Choroid plexus epithelial cell (primary cell): ENCODE measurements at places on chromosomes 13 and 19.

- no peak for DNase-seq
Observed at GRCh38 chr19:44112802-44113137, 429 bp upstream of the ZNF225 start.

DNA sequence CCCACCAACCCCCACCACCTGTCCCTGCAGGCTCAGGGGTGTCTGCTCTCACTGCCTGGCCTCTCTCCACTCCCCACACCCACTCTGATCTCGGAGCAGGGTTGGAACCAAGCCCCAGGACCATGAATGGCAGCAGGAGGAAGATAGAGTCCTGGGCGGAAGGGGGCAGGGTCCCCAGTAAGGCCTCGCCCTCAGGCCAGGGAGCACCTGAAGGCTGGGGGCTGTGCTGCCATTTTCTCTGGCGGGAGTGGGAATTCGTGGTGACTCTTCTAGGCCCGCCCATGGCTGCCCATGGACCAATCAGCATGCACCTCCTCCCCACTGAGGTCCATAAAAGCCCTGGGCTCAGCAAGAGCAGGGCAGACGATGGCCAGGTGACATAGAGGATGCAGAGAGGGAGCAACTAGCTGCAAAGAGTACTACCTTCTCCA lies 25.0 kb downstream of the KBTBD6 start:
- no peak for DNase-seq

- DNase-seq, result no peak
Observed at GRCh38 chr13:74921326-74921725, 560.6 kb downstream of the TBC1D4 start.

DNA sequence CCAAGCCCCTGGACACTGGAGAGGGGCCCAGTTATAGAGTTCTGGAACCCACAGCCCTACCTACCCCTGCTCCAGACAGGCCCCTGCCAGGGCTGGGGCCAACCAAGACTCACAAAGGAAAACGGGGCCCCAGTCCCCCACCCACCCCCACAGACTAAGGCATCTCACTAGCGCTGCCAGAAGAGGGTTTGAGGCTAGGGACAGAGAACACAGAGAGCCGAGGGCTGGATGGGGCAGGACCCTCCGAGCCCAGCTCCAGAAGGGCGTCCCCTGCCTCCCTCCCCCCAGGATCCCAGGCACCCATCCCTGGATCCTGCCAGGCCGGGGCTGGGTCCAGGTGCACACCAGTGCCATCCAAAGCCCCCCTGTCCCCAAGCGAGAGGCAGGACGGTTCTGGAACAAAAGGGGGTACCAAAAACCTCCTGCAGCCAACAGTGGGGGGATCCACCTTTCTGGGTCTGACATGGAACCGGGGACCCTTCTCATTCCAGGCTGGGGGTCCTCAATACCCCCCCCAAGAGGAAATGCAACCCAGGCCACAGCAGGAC lies 4.4 kb upstream of the REXO1 start:
- no peak for DNase-seq

DNA sequence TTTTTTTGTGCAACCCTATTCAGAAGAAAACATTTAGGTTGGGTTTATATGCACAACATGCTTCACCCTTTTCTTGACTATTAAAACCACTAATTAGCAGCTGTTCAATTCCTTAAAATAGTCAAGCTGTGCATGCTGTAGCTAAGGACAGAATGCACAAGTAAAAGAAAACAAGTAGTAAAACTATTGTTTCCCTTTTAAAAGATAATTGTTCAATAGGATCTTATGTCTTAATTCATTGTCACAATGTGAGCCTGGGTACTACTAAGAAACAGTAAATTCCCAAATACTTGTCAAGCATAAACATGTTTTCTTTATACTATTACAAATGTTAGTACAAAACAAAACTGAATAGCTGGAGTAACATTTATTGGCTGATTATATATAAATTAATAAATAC lies 32.6 kb upstream of the MIR17HG start:
- DNase-seq, result no peak

GRCh38 chr13:30464496-30465342 lies 1.0 kb downstream of the HMGB1 start:
- peak; percentile 86 for DNase-seq

DNA sequence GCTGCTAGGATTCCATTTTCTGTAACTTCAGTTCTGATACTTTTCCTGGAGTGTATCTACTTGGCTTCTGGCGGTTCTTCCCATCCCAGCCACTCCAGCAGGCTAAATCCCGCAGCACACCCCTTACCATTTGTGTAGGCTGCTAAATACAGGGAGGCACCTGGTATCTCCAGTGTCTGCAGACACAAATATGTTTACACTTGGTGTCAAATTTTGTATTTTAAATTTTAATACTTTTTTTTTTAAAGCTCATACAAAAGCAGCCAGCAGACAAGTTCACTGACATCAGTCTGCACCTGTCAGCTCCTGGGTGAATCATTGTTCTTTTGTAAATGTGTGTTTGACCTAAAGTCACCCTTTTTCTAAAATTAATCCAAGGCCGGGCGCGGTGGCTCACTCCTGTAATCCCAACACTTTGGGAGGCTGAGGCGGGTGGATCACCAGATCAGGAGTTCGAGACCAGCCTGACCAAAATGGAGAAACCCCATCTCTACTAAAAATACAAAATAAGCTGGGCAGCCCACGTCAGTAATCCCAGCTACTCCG lies 3.4 kb upstream of the ZSCAN4 start:
- DNase-seq, result no peak

DNA sequence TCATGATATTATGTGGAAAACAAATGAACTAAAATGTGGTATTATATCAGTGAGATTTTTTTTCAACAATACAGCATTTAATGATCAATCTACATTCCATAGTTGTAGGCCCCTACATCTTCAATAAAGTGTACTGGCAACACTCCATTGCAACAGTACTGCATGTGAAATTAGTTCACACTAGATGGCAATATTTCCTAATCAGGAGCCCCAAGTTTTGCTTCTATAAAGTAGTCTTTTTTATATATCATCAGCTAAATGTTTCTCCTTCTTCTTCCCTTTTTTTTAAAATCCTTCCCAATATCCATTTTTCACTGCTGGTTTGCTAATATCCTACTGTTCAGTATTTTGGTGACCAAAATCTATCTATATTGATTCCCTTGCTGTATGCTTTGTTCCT lies 528.3 kb upstream of the ATXN8OS start:
- DNase-seq, result no peak

- DNase-seq, result peak; percentile 26
Observed at GRCh38 chr19:3821857-3822364, 35.7 kb upstream of the MATK start.

GRCh38 chr19:3512562-3513228 lies 6.6 kb downstream of the FZR1 start:
- no peak for DNase-seq

- DNase-seq, result peak; percentile 49
Observed at GRCh38 chr19:46718157-46718933, 1.4 kb upstream of the PRKD2 start.

- DNase-seq, result no peak
Observed at GRCh38 chr13:67769987-67770341, 539.8 kb upstream of the PCDH9 start.

- DNase-seq, result no peak
Observed at GRCh38 chr13:69551193-69551592, 556.4 kb upstream of the ATXN8OS start.

DNA sequence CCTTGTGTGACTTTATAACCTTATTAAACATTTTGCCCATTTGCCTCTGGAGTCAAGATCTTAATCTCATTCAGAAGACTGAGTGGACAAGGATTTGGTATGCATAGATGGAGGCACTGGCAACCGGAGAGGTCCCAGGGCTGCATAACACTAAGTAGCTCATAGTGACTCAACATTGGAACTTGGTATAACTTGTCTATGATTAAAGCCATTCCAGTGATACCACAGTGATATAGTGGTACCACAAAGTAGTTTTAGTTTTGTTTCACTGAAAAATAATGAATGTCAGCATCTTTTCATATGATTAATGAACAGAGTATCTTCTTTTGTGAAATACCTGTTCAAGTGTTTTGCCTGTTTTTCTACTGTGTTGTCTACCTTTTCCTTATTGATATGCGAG lies 26.4 kb downstream of the CDK8 start:
- DNase-seq, result peak; percentile 33

DNA sequence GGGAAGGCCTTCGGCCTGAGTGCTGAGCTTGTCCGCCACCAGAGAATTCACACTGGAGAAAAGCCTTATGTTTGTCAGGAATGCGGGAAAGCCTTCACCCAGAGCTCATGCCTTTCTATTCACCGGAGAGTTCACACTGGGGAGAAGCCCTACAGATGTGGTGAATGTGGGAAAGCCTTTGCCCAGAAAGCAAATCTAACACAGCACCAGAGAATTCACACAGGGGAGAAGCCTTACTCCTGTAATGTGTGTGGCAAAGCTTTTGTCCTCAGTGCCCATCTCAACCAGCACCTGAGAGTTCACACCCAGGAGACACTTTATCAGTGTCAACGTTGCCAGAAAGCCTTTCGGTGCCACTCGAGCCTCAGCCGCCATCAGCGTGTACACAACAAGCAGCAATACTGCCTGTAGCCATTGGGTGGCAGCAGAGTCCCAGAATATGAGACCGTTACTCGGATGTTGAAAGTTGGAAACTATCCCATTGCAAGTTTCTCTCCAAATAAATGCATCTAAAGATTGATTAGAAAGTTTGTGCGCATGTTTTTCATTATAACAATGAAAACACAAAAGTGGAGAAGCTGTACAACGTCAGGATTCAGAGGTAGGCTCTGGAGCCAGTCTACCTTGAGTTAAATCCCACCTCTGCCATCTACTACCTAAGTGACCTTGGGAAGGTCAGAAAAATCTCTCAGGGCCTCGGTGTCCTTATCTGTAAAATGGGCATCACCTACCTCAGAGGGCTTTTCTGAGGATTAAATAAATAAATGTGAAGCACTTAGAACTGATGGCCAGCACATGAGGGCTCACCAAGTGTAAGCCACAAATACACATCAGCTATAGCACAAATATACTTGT lies 21.1 kb downstream of the ZNF473 start:
- DNase-seq, result peak; percentile 5

- no peak for DNase-seq
Observed at GRCh38 chr13:103965506-103966243, 899.5 kb upstream of the SLC10A2 start.

DNA sequence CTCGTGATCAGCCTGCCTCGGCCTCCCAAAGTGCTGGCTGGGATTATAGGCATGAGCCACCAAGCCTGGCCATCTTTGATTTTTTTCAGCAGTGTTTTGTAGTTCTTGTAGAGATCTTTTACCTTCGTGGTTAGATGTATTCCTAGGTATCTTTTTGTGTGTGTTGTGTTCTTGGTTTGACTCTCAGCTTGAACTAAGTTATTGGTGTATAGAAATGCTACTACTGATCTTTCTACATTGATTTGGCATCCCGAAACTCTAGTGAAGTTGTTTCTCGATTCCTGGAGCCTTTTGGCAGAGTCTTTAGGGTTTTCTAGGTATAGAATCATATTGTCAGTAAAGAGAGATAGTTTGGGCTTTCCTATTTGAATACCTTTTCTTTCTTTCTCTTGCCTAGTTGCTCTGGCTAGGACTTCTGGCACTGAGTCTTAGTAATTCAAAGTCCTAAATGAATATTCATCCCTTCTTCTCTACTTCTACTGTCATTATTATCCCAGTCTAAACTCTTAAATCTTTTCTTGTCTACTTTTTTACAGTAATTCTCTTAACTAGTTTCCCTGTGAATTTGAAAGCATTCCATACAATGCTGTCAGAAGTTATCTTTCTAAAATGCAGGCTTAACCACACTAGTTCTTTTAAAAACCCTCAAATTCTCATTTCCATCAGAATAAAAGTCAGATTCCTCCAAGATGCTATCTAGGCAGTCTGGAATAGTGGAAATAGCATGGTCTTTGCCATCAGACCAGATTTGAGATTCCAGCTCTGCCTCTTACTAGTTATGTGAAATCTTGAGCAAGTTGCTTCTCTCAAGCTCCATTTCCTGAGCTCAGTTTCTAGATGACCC lies 7.0 kb downstream of the GPR18 start:
- no peak for DNase-seq

GRCh38 chr19:1941146-1942077 lies at the start of gene CSNK1G2:
CSNK1G2 (plus strand) TSS chr19:1941172; CDS start chr19:1969773, 28,601 bp downstream.
- DNase-seq, result no peak

DNA sequence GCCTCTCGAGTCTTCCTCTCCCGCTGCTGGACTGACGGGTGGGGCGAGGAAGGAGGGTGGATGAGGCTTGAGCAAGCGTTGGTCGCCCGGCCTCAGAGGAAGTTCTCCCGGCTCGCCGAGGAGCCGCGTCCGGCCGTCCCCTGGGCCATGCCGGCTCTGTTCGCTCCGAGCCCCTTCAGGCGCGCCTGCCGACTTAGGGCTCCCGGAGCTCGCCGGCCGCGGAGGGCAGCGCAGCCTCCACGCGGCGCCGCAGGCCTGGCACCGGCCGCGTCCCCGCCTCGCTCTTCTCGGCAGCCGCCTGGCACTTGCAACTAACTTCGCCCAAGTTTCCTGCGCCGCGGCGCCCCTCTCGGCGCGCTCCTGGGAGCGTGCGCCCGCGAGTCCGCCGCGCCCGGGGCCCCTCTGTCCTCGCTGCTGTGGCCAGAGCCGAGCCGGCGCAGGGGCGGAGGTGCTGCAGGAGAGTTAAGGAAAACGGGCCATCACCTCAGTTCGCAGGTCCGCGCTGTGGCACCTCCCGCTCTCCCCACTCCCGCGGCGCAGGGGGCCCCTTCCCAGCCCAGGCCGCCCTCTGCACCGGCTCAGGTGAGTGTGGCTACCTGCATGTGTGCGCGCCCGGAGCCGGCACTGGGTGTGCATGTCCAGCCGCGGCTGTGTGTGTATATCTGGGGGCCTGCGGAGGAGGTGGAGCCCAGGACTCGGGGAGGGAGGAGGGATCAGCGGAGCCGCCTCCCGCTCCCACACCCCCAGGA lies 641 bp upstream of the SOX21 start:
- DNase-seq, result peak; percentile 72

- DNase-seq, result no peak
Observed at GRCh38 chr19:23993440-23993839, 78.8 kb downstream of the ZNF726 start.

- peak; percentile 58 for DNase-seq
Observed at GRCh38 chr13:109154966-109155761, 525.8 kb downstream of the MYO16 start.

- no peak for DNase-seq
Observed at GRCh38 chr19:52142001-52142595, 2.4 kb upstream of the ZNF616 start.

GRCh38 chr19:41616792-41617621 lies 9.9 kb downstream of the CEACAM4 start:
- peak; percentile 44 for DNase-seq

DNA sequence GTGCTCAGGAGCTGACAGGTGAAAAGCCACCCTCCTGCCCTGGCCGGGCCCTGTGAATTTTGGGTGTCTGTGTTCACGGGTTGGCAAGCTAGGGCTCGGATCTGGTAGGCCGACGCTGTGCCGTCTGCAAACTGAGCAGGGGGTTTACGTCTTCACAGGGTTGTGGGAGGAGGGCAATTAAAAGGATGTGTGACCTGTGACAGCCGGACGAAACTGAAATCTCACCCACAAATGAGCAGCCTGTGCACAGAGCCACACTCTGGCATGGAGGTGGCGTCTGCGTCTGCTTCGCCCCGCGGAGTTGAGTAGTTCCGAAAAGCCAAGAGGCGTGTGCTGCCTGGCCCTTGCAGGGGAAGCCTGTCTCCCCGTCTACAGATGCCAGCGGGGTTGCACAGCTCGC lies 117.3 kb downstream of the KDM4B start:
- DNase-seq, result no peak

- peak; percentile 15 for DNase-seq
Observed at GRCh38 chr19:2123682-2124387, 27.1 kb downstream of the IZUMO4 start.

GRCh38 chr13:33178209-33178840 lies 107.2 kb downstream of the STARD13 start:
- no peak for DNase-seq
